ENCODE measurements at places on chromosomes 2 and 18.

DNA sequence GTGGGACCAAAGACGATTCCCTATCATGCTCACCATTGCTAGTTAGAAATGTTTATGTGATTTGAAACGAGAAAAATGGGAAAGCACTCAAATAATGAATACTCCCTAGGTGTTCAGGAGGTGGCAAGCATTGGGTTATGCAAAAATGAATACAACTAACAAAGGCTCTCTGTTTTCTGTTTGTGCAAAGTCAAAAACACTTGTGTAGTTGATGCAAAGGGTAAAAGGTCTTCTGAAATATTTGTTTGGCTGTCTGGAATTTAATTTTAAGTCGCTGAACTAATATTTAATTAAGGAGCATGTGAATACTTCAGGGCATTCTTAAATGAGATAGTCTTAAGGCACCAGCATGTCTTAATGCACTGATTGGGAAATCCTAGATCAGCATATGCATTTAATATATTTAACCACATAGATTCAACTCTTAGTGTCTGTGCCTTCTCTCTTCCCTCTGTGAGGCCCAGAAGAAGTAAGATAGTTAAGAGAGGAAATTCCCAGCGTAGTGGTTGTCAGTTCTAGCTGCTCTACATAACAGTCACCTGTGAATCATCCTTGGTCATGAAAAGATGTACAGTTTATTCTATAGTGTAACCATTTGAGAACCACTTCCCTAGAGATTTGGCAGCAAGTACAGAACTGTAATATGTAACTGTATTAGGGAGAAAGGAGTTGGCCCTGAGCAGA is 111.9 kb downstream of the EPC2 start:
- no peak for DNase-seq

- DNase-seq, result no peak
Observed at GRCh38 chr2:214807653-214808052, 1.8 kb downstream of the BARD1 start.

- DNase-seq, result no peak
Observed at GRCh38 chr2:128444816-128445522, 126.3 kb upstream of the HS6ST1 start.

GRCh38 chr2:238257786-238258700 is 18.2 kb upstream of the HES6 start:
- DNase-seq, result no peak

DNA sequence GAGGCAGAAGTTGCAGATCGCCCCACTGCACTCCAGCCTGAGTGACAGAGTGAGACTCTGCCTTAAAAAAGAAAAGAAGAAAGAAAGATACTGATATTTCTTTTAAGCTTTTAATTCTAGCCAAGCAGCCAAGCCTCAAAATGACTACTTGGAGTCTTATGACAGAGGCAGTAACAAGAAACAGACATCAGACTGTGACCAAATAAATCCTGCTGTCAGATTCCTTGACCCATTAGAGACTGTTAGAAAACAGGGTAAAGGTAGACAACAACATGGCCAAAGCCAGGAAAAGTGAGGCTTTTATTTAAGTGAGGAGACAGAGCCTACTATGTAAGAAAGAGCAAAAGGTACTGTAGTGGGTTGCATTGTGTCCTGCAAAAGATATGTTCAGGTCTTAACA is 83.4 kb upstream of the NARS1 start:
- no peak for DNase-seq

DNA sequence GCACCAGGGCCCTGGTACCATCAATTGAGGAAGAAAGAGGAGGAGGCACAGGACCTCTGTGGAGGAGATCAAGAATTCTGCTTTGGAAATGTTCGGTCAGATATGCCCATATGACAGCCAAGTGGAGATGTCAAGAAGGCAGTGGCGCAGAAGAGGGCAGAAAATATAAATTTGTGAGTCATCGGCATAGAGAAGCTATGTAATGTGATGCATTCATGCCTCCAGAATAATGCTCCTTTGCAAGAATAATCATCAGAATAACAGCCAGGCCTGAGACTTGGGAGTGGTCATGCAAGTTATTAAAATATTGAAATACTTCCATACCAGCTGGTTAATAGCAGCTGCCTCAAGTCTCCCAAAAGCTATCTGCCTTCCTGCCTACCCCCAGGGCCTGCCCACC is 32.1 kb upstream of the SCG2 start:
- DNase-seq, result no peak

DNA sequence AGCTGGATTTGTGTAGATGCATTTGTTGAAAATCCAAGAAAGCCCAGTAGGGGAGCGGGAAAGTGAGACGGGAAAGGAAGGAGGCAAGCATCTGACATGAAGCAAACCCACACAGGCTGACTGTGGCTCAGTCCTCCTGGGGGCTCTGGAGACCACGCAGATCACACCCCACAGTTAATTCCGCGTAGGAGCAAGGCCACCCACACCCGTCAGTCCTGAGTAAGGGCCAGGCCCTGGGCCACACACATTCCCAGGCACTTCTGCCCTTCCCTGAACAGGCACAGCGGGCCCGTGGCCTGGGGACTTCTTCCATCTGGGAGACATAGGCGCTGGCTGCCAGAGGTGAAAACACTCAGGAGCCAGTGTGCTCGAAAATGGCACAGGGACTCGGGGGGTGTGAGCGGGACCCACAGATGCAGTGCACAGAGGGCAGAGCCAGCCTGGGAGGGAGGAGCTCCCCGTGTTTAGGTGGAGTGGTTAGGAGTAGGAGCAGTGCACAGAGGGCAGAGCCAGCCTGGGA is 19.4 kb upstream of the PRLH start:
- DNase-seq, result no peak

- peak; percentile 30 for DNase-seq
Observed at GRCh38 chr2:167862782-167863181, 384.6 kb downstream of the STK39 start.

DNA sequence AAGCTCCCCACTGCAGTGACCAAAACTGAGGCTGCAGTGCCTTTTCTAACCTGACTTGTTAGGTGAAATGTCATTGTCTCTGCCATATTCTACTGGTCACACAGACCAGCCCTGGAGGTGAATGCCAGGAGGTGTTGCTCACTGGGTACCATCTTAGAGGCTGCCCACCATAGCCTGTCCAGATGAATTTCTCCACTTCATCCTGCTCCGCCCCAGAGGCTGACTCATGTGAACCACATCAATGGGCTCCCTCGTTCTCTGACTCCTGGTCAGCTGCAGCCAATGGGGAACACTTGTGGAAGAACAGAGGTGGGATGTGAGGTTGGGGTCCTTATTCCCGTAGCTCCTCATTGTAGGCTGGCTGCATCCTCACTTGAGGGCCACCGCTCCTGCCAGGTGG is 3.4 kb upstream of the NARS1 start:
- no peak for DNase-seq

DNA sequence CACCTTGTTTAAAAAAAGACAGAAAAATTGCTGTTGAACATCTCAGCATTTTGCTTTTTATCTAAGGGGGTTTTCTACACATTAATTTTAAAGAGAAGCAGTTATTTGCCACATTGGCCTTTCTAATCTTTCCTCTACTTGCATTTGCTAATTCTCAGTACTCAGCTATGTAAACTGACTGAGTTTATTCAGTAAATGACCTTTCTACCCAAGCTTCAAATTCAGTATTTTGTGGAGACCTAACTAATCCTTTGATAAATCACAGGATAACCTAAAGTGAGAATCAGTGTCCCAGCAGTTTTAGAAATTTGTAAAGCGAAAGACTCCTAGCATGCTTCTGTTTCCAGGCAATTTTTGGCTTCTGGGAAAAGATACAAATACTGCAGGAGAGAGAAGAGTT is 288.4 kb downstream of the ASXL3 start:
- DNase-seq, result no peak

GRCh38 chr2:69914164-69914949 is 552 bp upstream of the MXD1 start:
- peak; percentile 100 for DNase-seq

GRCh38 chr2:174788291-174788929 is 24.1 kb upstream of the CHRNA1 start:
- no peak for DNase-seq

DNA sequence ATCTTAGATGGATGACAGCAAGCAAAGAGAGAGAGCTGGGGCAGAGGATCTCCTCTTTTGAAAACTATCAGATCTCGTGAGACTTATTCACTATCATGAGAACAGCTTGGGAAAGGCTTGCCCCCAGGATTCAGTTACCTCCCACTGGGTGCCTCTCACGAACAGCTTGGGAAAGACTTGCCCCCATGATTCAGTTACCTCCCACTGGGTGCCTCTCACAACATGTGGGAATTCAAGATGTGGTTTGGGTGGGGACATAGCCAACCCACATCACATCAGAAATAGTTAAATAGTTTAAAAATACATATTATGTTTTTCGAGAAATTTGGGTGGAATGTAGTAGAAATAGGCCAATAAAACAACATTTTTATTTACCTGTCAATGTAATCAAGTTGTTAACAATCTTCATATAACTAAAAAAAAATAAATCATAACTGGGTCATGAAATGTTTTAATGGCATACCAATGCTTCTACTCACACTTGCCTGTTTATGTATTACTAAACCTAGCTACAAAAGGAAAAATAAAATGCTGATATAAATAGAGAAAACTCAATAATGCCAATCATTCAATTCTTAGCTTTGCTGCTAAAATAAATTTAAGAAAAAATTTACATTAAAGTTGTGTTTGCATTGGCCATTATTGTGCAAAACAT is 608.9 kb downstream of the SUCLG1 start:
- DNase-seq, result no peak

GRCh38 chr2:203656522-203657287 is 49.7 kb upstream of the CD28 start:
- DNase-seq, result no peak

DNA sequence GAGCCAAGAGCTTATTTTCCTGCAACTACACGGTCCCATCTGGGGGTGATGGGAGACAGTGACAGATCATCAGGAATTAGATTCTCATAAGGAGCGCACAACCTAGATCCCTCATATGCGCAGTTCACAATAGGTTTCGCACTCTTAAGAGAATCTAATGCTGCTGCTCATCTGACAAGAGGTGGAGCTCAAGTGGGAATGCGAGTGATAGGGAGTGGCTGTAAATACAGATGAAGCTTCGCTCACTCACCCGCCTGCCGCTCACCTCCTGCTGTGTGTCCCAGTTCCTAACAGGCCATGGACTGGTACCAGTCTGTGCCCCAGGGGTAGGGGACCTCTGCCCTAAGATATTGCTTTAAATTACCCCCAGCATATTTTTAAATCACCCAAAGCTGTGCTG is 10.8 kb downstream of the LRRFIP1 start:
- no peak for DNase-seq

- no peak for DNase-seq
Observed at GRCh38 chr2:187982668-187983067, 309.0 kb upstream of the GULP1 start.

GRCh38 chr2:183348492-183348891 is 224.2 kb downstream of the NUP35 start:
- no peak for DNase-seq

DNA sequence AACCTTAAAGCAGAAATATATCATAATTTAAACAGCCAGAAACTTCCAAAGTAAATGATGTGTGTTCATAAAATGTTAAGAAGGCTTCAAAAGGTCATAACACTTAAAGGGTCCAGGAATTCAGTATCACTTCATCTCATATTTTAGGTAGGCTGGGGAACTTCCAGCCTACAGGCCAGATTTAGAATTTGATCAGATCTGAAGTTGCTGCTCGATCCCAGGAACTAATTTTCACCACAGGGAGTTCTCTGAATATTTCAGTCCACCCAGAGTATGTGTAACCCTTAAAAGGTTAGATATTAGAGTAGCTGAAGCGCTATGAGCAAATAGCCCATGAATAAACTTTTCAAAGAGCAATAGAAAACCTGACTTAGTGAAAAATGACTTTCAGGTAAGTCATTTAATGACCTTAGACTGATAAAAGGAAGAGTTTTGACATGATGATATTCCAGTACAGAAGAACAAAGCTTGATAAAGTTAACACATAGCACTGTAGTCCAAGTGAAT is 1.7 kb downstream of the WIPF1 start:
- DNase-seq, result no peak

GRCh38 chr2:111200333-111200881 is 79.7 kb downstream of the BCL2L11 start:
- DNase-seq, result peak; percentile 28

- no peak for DNase-seq
Observed at GRCh38 chr2:129499747-129500146, 479.7 kb upstream of the RAB6C start.

DNA sequence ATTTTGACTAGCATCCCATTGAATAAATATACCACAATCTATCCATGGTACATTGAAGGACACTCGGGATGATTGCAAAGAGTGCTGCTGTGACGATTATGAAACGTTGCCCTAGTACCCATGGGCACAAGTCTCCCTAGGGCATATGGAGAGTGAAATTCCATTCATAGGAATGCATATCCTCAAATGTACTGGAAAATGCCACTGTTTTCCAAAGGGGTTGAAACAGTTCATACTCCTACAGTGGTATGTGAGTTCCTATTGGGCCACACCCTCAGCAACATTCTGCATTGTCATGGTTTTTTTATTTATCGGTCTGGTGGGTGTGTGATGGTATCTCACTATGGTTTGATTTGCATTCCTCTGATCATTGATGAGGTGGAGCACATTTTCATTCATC is 130.6 kb downstream of the TWIST2 start:
- DNase-seq, result no peak

- no peak for DNase-seq
Observed at GRCh38 chr2:170434900-170435621, 257.1 kb downstream of the MYO3B start.

GRCh38 chr18:50076277-50076676 is 118.7 kb downstream of the MYO5B start:
- DNase-seq, result no peak

DNA sequence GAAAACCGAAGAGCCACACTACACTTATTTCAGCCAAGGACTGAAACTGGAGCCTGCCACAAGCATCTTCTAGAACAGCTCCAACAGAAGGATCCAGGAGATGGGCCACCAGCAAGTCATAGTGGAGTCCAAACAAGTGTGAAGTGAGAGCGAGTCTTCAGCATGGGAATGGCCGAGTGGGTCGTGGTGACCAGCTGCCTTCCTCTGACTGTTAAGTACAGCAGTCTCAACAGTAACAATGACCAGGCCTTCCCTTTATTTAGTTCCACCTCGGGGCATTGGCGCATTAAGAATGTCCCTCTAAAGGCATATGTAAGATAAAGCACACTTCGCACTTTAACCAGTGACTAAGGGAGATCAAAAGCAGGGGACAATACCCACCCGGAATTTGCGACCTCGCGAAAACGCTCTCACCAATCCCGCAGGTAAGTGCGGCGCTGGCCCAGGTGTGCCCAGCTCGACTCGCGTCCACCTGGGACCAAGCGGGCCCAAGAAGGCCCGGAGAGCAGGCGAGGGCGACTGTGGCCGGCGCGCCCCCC is 1.1 kb downstream of the L3MBTL4 start:
- DNase-seq, result no peak

DNA sequence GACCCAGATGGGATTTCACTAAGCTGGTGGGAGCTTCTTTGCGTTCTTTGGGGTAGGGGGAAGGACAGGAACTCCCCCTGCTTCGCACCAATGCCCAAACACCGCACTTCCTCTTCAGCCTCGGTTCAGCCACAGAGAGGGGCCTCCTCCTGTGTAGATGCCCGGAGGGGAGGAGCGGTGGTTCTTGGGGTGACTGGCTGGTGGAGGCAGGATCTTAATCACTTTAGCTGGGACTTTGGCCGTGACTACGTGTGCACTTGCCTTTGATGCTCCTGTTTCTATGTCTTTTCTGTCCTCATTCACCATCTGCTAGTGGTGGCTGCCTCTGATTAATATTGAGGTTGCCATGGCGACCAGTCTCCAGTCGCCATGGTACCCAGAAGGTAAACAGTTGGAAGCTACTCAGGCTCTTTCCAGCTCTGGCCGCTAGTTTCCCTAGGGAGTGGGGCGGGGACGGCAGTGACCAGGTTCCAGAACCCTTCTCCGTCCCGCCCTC is 1.9 kb downstream of the CNGA3 start:
- DNase-seq, result no peak

GRCh38 chr2:126482582-126483464 is 173.1 kb upstream of the GYPC start:
- no peak for DNase-seq

Data from NCI-H187 treated with DMSO at 0.1 percent for 48 hours (cell line).